Fibroblast of lung (primary cell): ENCODE measurements at places on chromosomes 4 and X. TPM values are rescaled to one million over a fixed set of nuclear protein-coding genes. Genes with fewer than 3 reads are reported as not detected.

DNA sequence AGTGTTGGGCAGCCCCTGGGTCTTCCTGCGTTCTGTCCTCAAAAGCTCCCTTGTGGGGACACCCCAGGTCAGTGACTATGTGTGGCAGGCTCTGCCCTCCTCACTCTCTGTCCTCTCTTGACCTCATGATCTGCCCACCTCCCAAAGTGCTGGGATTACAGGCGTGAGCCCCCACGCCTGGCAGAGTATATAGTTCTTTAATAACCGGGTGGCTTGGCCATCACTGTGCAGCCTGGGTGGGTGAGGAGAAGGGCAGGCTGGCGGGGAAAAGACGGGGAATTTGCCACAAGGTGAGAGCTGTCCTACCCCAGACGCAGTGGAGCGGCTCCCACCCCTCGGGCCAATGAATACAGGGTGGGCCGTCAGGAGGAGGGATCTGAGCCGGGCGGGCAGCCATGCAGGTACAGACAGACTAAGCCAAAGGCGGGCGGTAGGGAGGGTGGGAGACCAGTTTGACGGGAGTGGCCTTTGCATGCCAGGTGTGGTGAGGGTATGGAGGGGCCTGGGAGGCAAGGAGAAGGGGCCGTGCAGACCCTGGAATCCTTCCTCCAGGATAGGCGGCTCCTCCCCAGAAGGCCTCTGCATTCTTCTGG, 2.5 kb downstream of the SH3BP2 start:
- no peak overlapping the region for H3K4me3 ChIP-seq
- DNase-seq, result no peak

The FGFBP2 gene
- not detected in 2 replicates for total RNA-seq

DNA sequence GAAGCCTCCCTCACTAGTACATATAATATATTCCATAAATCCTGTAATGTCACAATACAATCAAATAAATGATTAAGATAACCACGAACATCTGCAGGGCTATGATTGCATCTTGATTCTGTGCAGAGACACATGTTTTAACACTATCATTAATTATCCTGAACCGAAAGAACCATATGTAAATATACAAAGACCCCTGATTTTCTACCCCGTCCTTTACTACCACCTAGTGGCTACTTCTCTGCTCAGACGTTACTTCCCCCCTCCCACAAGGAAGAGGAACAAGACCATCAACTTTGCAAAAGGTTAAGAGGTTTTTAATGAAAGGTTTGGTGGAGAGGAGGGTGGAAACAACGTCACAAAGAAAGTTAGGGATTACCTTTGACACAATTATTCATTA, 134.0 kb downstream of the COL4A6 start:
- no peak overlapping the region for H3K4me3 ChIP-seq
- peak; percentile 58 for DNase-seq
- H3K36me3 ChIP-seq, result no peaks in the 10 kb centered on the region
- no peaks in the 10 kb centered on the region for H3K4me1 ChIP-seq
- H3K27ac ChIP-seq, result no peak overlapping the region

DNA sequence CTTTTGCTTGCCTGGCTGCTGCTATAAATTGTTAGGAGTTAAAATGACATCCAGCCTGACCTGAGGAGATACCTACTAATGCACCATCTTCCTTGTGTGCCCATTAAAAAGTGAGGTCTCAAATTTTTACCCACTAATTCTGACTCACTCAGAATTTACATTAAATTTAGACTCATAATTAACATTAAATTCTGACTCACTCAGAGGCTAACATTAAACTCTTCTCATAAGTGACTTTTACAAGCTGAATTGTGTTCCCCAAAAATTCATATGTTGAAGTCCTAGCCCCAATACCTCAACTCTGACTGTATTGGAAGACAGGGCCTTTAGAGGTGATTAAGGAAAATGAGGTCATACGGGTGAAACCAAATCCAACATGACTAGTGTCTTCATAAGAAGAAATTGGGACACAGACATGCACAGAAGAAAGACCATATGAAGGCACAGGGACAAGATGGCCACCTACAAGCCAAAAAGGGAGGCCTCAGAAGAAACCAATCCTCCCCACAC, 11.8 kb downstream of the CASP6 start:
- H3K27me3 ChIP-seq, result no peaks in the 10 kb centered on the region
- H3K4me3 ChIP-seq, result no peak overlapping the region
- H3K36me3 ChIP-seq, result peaks cover 7% of the 10 kb centered on the region
- no peak for DNase-seq

DNA sequence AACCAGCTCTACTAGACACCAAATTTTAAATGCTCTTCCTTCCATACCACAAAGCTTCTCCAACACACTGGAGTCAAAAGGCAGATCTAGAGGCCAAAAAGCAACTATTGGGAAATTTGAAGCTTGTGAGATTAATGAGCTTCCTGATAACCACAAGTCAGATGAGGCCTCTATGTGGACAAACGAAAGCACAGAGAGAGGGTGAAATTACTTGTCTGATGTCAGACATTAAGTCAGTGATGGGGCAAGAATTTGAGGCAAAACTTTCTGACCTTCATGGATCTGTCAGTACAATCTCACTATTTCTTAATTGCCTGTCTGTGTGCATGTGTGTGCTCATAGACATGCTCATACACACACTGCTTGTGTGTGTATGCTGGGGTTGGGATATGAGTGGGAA, 103.6 kb downstream of the GUCY2F start:
- no peaks in the 10 kb centered on the region for H3K36me3 ChIP-seq
- H3K4me3 ChIP-seq, result no peak overlapping the region

The GPR173 gene
- 2.3 and 5.6 TPM in 2 replicates for total RNA-seq

DNA sequence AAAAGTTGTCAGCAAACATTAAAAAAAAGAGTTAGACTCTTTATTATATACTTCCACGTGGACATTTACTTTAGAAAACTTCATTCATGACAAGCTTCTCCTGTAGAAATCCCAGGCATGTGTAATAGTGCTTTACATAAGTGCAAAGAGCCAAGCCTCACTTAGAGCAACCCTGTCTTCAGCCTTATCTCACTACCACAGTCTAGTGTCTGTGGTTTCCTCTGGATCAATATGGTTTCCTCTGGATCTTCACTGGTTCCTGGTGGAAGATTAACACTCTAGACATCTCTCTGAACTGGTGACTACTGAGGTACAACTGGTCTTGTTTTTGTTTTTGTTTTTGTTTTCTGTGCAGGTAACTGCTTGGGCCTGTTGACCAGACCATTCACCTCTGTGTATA, 18.4 kb upstream of the ARMCX5 start:
- DNase-seq, result no peak
- no peaks in the 10 kb centered on the region for H3K27me3 ChIP-seq
- no peak overlapping the region for H3K27ac ChIP-seq
- no peaks in the 10 kb centered on the region for H3K4me1 ChIP-seq

DNA sequence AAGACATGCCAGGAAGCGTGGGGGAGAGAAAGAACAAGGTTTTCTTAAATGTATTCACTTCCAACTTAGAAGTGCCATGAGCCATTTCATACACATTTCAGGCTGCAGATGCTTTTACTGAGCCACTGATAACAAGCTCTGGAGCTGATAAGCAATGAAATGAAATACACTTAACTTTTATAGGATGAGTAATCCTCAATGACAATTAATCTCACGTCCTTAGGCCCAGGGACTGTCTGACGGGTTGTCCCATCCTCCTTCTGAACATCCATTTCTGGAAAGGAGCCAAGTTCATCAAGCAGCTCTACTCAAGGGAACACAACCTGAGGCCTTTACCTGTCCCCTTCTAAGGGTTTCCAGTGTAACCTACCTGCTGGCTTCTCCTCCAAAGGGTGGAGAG, 121.2 kb downstream of the PARM1 start:
- no peak overlapping the region for H3K4me3 ChIP-seq
- no peaks in the 10 kb centered on the region for H3K36me3 ChIP-seq
- no peaks in the 10 kb centered on the region for H3K4me1 ChIP-seq

DNA sequence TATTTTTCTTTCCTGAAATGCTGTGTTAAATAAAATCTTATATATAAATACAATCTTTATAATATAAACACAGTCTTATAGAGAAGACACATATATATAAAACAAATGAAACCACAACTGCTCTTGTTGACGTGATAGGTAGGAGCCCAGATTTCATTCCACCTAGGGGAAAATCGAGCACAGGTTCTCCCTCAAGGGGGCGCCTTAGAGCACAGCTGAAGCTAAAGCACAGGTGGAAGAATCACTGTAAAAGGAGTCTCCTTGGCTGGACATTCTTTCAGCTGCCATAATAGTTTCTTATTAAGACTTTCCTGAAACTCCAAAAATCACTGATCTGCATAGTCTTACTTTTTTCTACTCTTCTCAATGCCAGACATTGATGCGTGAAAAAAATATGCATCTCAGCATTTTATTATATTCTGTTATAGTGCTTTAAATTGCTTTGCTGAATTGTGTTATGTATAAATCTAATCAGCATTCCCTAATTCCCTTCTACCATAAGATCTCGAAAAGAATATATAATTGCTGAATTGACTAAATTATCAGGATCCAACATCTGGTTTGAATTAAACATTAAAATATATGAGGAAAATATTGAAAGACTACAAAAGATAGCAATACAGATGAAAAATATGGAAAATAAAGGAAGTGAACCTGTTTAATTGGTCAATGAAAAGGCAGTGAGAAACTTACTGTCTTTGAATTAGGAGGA, 25.5 kb upstream of the RXFP1 start:
- H3K4me3 ChIP-seq, result no peak overlapping the region
- no peak overlapping the region for H3K27ac ChIP-seq
- H3K4me1 ChIP-seq, result no peaks in the 10 kb centered on the region
- H3K27me3 ChIP-seq, result no peaks in the 10 kb centered on the region
- no peaks in the 10 kb centered on the region for H3K36me3 ChIP-seq

GRCh38 chr4:59175617-59176016, 2024.5 kb upstream of the ADGRL3 start:
- H3K36me3 ChIP-seq, result no peaks in the 10 kb centered on the region
- H3K27me3 ChIP-seq, result no peaks in the 10 kb centered on the region
- no peak overlapping the region for H3K27ac ChIP-seq
- DNase-seq, result no peak
- no peaks in the 10 kb centered on the region for H3K4me1 ChIP-seq
- no peak overlapping the region for H3K4me3 ChIP-seq

DNA sequence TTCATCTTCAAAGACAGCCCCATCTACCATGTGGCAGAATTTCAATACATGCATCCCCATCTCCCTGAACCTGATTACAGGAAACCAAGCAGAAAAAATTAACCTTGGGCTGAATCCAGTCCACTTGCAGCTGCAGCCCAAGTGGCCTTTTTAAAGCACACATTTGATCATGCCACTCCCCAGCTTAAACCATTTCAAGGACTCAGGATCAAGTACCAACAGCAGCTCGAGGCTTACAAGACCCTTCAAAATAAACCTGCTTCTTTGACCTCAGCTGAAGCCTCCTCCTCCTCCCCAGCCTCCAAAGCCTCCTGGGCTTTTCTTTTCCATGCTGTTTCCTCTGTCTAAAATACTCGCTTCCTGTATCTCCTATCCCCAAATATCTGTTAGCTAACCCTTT, 50.7 kb upstream of the KIT start:
- no peak overlapping the region for H3K27ac ChIP-seq
- no peaks in the 10 kb centered on the region for H3K36me3 ChIP-seq
- H3K27me3 ChIP-seq, result no peaks in the 10 kb centered on the region
- no peak for DNase-seq

The PCSK1N gene
- 0.17 and 0.51 TPM in 2 replicates for total RNA-seq

- DNase-seq, result no peak
- H3K27ac ChIP-seq, result no peak overlapping the region
- no peak overlapping the region for H3K4me3 ChIP-seq
- no peaks in the 10 kb centered on the region for H3K36me3 ChIP-seq
- no peaks in the 10 kb centered on the region for H3K4me1 ChIP-seq
Observed at GRCh38 chrX:105052926-105053325, 167.6 kb downstream of the TEX13A start.

DNA sequence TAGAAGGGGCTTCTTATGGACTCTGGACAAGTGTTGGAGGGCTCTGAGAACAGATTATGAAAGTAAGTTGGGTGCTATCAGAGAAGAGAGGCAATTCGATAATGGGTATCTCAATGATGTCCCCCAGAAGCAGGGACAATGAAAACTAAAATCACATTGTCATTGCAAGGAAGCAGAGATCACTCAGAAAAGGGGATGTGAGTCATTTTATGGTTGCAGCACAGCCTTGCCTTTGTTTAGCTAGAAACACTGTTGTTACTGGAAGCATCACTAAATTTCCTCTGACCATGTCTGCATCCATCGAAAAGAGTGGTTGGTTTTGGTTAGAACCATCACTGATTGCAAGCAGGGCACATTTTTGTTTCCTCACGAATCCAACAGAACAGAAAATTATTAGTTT, 246.8 kb upstream of the NWD2 start:
- no peak overlapping the region for H3K27ac ChIP-seq
- H3K27me3 ChIP-seq, result no peaks in the 10 kb centered on the region
- DNase-seq, result no peak
- no peak overlapping the region for H3K4me3 ChIP-seq
- H3K36me3 ChIP-seq, result no peaks in the 10 kb centered on the region
- no peaks in the 10 kb centered on the region for H3K4me1 ChIP-seq

The CLRN2 gene
- total RNA-seq, result not detected in 2 replicates

The RBMX gene
- 121 and 139 TPM in 2 replicates for total RNA-seq
